ENCODE measurements at places on chromosomes 3 and 15. TPM values are rescaled to one million over a fixed set of nuclear protein-coding genes. Genes with fewer than 3 reads are reported as not detected.

DNA sequence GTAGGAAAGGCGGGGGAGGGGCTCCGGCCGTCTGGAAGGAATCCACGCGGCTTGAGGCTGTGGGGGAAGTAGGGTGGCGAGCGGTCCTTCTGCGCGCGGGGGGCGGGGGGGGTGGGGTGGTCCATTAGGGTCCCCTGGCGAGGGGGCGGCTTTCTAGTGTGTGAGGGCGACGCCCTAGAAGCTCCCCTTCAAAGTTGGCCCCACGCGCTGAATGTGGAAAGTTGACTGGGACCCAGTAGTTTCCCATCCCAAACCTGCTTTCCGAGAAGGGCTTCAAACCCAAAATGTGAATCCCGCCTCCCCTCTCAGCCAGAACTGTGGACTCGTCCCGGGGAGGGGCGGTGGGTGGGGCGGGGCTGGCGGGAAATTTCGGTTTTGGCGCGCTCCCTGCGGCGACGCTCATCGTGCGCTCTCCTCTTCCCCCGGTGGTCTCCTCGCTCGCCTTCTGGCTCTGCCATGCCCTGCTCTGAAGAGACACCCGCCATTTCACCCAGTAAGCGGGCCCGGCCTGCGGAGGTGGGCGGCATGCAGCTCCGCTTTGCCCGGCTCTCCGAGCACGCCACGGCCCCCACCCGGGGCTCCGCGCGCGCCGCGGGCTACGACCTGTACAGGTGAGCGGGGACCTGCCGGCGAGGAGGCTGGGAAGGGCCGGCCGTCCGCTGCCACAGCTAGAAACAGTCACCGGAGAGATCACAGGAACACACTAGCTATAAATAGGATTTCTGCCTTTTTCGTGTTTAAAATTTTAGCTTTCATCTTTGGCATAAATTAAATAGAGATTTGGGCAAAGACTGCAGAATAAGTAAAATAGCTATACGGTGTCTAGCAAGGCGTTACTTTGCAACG lies 790 bp downstream of the DUT start:
- DNase-seq: peak; percentile 81

Gene TFRC
- polyA plus RNA-seq: 9.8 TPM

DNA sequence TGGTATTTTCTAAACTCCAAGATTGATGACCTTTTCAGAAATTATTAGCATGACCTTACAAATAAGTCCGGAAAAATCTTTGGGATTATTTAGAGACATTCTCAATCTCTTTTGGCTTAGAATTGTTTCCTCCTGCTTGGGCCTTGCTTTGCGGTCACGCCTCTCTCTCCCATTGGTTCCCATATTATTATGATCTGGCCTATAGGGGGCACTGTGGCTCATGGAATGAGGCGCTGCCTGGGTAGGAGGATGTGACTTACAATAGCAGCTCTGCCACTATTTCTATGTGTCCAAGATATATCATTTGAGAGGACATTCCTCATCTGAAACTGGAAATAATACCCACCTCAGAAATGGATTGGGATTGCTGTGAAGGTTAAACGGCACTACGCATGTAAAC lies 464.9 kb downstream of the MFSD1 start:
- DNase-seq: peak; percentile 73

- peak; percentile 36 for DNase-seq
These were observed 28.0 kb downstream of the TFG start for GRCh38 chr3:100737334-100737733.

GRCh38 chr3:97895216-97895615 lies 73.4 kb downstream of the CRYBG3 start:
- DNase-seq: no peak

- no peak for DNase-seq
These were observed 362.4 kb downstream of the FEZF2 start for GRCh38 chr3:62010989-62011388.

Gene MESP2
- 1.6 TPM for polyA plus RNA-seq

Gene IL16
- polyA plus RNA-seq: 1.4 TPM

GRCh38 chr3:71185733-71186455 lies 397.6 kb downstream of the FOXP1 start:
- no peak for DNase-seq

Gene C3orf85
- not detected for polyA plus RNA-seq

DNA sequence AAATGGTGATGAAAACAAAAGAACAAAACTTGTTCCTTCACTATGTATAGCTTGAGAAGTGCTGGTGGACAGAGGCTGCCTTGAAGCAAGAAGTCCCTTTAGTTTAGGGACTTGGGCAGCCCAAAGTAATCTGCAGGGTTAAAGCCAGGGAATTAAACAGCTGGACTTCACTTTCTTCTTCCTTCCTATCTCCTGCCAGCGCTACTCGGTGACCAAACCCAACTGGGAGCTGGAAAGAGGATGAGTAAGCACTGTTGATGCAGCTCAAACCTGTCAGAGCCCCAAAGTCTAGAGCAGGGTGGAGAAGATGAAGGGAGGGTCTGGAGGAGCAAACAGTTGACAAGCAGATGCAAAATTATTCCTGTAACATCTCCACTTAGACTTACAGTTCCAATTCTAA lies 73.1 kb upstream of the FBN1 start:
- no peak for DNase-seq

GRCh38 chr3:56880720-56881575 lies 79.2 kb upstream of the ARHGEF3 start:
- DNase-seq: no peak

Gene SYNM
- 20.2 TPM for polyA plus RNA-seq

DNA sequence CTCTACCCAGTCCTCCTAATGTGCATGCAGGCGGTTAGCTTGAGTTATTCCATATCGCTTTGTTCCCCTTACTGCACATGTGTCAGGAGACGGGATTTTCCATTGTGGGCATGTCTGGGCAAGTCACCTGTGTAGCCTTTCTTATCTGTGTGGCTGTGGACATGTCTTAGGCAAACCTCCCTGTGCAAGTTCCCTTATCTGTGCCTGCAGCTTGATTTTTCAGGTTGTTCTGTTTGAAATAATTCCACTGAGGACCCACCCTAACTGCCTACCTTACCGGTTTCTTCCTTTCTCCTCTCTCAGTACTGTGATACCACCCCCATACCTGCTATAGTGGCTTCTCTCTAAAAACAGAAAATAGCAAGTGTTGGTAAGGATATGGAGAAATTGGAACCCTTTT lies 113.6 kb downstream of the NEO1 start:
- no peak for DNase-seq

Gene DPPA2
- not detected for polyA plus RNA-seq

DNA sequence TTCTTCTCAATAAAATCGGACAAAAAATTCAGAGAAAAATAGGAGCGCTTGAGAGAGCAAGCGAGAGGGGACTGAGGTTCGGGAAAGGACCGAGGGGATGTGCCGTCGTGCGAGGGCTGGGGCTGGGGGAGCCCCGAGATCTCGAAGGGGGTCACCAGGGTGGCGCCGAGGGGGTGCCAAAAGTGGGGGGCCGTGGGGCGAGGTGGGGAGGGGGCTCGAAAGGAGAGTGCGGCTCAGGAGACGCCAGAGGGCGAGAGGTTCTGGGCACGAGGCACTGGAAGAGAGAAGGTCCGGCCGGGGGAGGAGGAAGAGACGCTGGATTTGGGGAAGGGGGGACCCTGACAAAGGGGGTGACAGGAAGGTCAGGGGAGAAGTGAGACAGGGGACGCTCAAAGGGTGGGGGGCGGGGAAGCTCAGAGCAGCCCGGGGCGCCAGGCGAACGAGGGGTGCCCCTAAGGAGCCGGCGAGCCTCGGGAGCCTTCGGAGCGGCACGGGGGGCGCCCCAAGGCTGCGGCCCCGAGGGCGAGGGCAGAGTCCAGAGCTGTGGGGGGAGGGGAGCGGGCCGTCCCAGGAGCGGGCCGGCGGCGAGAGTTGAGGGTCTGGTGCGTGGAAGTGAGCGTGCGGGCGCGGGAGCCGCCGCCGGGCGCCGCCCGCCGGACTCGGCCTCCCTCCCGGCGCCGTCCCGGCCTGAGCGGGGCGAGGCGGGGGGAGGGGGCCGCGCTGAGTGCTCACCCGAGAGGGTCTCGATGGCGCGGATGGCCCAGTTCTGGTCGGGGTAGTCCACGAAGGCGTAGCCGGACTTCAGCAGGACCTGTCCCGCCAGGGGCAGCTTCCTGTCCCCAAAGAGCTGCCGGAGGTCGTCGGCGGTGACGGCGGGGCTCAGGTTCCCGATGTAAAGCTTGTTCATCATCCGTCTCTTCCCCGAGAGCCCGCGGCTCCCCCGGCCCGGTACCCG lies 514 bp downstream of the IGF2BP2 start:
- peak; percentile 39 for DNase-seq

Gene ABHD14A
- polyA plus RNA-seq: 70.3 TPM

DNA sequence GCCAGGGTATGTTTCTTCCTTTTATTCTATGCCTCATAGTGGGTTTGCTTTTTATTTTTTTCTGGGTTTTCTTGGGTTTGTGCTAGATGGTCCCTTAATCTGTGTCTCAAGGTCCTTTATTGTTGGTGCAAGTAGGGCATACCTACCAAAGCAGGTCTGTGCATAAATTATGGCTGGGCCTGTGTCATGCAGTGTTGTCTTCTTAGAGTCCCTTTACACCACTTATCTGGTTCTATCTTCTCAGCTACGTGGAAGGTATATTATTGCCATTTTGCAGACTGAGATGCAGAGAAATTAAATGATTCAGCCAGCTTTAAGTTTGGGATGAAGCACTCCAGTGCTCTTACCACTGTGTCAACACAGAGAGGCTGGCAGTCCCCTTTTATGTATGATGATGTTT lies 293.5 kb upstream of the SOX2 start:
- DNase-seq: peak; percentile 60

- DNase-seq: no peak
These were observed 529.7 kb upstream of the IL12A start for GRCh38 chr3:159458982-159459381.

GRCh38 chr3:147385059-147386012 lies 21.0 kb downstream of the ZIC4 start:
- DNase-seq: no peak

GRCh38 chr15:94674296-94674695 lies 442.9 kb downstream of the MCTP2 start:
- peak; percentile 57 for DNase-seq

Gene CHRFAM7A
- 0.61 TPM for polyA plus RNA-seq

Gene SLC33A1
- 16.3 TPM for polyA plus RNA-seq

- DNase-seq: peak; percentile 26
These were observed 579.8 kb upstream of the SUCLG2 start for GRCh38 chr3:68234076-68234780.

GRCh38 chr3:113557374-113557773 lies 25.0 kb downstream of the SIDT1 start:
- no peak for DNase-seq

DNA sequence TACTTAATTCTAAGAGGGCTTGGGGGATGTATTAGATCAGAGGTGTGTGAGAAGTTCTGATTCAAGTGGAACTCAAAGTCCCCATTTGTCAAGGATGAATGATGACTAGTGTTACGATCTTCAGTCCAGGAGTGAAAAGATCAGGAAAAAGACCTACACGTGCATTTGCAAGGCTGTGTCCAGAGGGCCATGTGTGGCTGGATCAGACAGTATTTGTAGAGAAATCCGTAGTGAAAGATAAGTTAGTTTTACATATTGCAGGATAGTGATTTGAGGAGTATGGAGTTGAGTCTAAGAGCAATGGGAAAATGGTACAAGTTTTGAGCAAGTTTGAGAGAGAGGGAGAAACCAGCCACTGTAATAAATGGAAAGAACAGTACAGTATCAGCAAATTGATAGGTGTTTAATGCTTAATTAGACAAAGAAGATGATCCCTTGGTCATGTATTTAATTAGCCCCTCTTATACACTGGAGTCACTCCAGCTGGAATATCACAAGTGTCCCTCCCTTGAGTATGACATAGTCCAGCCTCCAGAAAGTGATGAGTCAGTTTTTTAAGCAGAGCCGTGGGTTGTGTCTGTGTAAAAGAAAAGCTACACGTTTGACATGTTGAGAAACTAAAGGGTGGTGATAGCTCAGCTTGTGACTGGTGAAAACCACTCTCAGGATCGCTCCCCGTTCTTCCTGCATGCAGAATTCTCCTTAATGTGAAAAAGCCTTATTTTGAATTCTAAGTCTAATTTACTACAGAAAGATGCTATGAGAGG lies 348.8 kb downstream of the ROBO1 start:
- DNase-seq: no peak

GRCh38 chr15:62164014-62164395 lies 1.1 kb downstream of the C2CD4B start:
- DNase-seq: peak; percentile 20

DNA sequence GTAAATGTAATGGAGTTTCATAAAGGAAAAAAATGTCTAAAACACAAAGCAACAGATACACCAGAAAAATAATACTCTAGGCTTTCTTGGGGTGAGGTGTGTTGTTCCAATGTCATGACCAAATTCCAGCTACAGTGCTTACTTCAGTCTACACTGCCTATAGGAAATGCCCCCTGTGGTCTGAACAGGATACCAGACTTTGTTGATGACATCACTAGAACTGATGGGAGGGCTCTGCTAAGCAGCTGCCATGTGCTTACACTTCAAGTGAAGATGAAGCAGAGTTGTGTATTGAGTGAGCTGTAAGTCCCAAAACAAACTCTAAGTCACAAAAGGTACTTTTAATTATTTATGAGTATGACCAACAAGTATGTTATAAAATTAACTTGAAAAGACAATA lies 456.1 kb upstream of the IL12A start:
- no peak for DNase-seq

- DNase-seq: peak; percentile 84
These were observed 56.0 kb downstream of the KBTBD12 start for GRCh38 chr3:127970966-127971592.

Gene LEO1
- polyA plus RNA-seq: 8.7 TPM

Gene GOLGA8J
- not detected for polyA plus RNA-seq
